ENCODE measurements at places on chromosomes 7 and 10.
A peak's percentile ranks its signal among the peaks of the same experiment; 100 is the strongest.

GRCh38 chr7:116271963-116272886 is 61.9 kb downstream of the TES start:
- DNase-seq, result no peak

- no peak for DNase-seq
These were observed 353.1 kb downstream of the GATA3 start for GRCh38 chr10:8407501-8408021.

DNA sequence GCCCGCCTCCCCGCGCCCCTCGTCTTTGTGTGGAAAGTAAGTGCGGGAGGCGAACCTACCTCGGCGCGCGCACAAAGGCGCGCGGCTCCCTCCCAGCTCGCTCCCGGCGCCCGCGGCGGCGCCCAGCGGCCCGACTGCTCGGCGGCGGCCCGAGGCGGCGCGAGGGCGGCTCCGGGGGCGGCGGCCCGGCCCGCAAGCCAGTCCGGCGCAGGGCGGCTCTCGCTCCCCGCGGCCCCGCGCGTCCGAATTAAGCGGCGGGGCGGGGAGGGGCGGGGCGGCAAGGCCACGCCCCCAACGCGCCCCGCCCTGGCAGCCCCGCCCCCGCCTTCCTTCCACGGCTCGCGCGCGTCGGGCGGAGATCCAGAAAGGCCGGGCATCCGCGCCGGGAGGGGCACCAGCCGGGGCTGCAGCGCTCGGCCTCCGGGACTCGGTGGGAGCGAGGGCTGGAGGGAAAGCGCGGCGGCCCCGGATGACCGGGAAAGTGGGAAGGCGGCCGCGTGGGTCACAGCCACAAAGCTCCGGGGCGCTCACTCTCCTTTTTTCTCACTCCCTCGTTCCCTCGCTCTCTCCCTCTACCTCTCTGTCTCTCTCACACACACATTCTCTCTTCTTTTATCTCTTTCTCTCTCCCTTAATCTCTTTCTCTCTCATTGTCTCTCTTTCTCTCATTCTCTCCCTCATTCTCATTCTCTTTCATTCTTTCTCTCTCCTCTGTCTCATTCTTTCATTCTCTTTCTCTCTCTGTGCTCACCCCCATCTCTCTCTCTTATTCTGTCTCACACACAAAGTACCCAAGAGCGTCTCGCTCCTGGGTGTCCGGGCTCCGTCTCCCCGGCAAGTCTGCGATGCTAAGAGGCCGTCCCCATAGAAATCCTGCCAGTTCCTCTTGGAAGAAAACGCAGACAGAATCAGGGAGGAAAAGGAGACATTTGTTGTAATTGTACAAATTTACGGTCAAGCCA is 170.2 kb downstream of the FAM107B start:
- peak; percentile 36 for DNase-seq

DNA sequence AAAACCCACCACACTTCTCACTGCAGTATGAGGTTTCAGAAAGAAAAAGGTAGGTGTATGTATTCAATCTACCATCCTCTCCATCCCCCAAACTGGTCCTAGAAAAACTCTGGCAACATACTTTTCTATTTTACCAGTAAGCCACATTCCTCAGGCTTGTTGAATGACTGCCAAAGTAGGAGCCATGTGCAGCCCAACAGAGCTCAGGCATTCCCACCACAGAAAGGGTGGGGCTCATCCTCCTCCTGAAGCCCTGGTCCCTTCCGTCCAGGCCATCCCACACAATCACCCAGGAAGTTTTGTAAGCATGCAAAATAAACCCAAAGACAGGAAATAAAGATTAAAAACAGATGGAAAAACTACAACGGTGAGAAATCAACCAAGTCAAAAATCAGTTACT is 57.2 kb downstream of the MAD1L1 start:
- no peak for DNase-seq
